ENCODE measurements at places on chromosomes 12 and 14. TPM values are rescaled to one million over a fixed set of nuclear protein-coding genes. Genes with fewer than 3 reads are reported as not detected.

DNA sequence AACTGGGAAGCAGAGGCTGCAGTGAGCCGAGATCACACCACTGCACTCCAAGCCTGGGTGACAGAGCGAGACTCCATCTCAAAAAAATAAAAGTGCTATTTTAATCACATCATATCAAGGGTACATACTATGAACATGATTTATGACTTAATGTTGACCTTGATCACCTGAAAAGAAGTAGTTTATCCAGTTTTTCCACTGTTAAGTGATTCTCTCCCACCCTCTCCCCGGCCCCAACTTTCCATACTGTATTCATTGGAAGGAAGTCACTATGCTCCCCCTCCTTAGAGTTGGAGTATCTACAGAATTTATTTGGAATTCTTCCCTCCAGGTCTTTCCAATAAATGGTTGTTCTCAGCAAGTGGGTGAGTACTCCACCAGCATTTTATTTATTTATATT is 3.0 kb upstream of the PRMT5 start:
- DNase-seq = no peak

DNA sequence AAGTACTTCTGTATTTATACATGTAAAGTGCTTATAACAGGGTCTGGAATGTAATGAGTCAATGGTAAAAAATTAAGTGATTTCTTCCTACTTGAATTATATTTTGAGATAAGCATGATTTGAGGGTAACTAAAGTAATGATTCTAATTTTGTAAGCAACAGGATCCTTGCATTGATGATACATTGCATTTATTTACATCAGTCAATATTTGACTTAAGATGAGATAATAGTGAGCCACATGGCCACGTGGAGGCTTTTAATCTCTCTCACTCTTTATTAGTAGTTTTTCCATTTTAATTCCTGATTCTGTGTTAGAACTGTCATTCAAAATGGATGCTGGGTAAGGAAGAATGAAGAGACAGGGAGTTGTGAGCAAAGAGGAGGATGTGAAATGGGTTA is 298.1 kb upstream of the PRICKLE1 start:
- no peak for DNase-seq

GRCh38 chr14:99972748-99973466 is 92.3 kb upstream of the EVL start:
- DNase-seq = no peak

DNA sequence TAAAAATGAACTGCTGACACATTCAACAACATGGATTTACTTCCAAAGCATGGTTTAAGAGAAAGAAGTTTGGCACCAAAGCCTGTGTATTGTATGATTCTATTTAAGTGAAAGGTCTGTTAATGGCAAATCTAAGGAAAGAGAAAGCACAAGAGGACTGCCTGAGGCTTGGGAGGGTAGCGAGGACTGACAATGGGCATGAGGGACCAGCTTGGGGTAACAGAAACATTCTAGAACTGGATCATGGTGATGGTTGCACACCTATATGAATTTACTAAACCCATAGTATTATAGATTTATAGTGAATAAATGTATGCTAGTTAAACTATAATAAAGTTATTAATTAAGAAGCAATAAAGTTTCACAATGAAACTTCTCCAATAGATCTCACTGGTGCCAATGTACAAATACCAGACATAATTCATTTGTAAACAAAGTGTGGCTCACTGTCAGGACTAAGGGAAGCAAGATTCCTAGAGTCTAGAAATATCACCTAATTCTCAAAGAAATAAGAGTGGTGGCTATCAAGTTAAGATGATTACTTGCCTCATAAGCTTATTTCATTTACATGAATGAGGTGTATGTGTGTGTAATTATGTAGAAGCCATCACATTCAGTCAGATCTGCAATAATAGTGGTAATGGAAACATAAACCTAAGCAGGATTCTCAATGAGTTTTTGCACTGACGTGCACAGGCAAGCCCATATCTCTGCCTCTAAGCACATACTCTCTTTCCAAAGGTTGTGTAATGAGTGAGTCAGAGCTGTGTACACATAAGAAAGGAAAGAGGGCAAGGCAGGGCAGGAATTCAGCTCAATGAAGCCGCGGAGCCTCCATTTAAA is 353.4 kb downstream of the KCNH5 start:
- DNase-seq = no peak

- DNase-seq = no peak
Measured at GRCh38 chr12:50453872-50454271, 50.9 kb upstream of the DIP2B start.

DNA sequence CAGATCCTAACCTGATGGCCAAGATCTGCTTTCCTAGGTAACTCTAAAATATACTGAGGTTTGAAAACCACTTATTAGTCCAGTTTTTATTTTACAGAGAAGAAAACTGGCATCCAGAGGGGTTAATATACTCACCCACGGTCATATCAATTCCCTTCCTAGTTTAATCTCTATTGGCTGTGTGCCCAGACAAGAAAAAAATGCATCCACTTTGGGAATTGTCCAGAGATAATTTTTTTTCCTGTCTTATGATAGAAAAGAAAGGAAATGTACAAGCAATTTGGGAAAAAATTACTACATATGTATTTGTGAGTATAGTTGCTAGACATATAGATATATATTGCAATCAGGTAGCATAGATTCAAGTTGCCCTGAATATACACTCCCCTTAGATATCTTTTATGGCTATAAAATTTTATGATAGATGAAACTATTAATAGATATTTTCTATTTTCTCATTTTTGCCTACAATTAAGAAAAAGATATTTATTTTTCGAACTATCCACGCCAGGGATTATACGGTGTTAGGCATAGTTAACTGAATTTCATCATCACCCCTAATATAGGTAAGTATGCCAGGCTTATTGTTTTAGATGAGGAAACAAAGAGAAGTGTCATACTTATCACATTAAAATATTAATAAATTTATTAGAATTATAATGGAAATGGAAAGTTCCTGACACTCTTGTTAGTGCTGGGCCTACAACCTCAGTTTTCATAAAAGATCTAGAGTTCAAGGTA is 100.5 kb upstream of the SLC38A2 start:
- DNase-seq = no peak

DNA sequence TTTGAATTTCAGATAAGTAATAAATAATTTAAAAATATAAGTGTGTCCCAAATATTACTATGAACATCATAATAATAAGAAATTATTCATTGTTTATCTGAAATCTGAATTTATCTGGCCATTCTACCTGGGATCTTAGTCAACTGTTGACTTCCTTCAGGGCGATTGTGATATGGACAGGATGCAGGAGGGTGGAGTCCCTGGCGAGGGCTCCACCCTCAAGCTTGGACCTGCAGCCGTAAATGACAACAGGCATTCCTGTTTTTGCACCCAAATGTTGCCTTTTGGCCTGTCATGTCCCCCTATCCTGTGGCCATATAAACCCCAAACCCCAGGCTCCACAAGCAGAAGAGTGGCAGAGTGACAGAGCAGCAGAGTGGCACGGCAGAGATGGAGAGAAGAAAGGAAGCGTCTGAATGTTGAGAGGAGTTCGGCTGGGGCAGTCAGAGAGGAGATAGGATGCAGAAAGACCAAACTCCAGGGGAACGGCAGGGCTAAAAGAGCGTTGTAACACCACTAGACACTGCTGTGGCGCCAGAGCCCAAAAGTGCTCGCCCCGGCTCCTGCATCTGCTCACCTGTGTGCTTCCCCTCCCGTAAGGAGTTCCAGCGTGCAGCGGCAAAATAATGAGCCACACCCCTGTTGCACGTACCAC is 39.4 kb upstream of the FUT8 start:
- no peak for DNase-seq

DNA sequence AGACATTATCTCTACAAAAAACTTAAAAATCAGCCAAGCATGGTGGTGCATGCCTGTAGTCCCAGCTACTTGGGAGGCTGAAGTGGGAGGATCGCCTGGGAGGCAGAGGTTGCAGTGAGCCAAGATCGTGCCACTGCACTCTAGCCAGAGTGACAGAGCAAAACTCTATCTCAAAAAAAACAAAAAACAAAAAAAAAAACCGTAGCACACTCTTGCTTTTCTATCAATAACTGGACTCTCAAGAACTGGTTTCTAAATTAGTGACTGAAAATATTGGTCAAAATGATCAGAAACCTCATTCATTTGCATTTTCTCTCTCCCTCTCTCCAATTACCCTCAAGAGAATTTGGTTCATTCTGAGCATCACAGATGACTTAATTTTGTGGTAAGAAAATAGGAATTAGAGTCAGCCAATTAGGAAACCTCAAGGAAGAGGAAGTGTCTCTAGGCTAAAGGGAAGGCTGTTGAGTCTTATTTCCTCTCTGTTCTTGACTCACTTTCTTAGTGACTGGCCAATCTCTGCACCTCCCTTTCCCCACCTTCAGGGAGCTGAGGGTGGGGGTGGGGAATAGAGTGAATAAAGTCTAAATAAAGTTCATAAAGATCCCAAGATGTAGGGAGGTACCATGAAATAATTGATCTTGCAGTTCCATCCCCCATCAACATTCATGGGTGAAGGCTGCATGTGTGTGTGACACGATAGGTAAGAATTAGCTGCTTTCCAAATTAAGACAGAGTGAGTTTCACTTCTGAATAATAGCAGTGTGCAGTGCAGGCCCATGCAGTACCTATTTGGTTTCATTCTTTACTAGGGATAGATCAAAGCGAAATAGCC is 6.8 kb upstream of the PSMA6 start:
- no peak for DNase-seq

DNA sequence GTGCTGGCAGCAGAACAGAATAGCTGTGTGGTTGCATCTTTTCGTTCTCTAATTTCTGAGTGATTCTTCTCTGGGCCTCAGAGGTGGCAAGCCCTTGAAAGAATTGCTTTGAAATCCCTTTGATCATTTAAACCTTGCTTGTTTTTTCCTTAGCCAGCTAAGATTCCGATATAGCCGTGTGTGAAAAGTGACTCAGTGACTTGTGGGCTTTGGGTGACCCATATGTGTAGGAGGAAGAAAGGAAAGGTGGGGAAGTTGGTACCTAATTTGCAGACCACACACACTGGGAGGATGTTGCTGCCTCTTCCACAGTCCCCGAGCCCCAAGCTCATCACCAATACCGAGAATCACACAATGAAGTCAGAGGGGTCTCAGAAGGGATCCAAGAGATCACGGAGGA is 18.8 kb downstream of the SLC24A4 start:
- DNase-seq = no peak

DNA sequence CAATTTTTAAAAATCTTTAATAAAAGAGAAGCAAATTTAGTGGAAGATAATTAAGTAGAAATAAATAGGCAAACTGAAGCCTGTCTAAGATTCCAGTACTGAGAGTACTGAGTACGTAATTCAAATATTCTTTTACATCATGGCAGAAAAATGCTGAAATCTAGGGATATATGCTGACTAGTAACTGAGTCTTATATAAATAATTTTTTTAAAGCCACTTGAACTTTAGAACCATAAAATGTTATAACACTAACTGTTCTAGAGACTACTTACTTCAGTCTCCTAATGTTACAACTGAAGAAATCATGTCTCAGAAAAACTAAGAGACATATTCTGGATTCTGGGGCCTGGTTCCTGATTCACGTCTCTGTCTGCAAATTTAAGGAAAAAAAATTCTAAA is 230.6 kb upstream of the PLEKHG7 start:
- no peak for DNase-seq

DNA sequence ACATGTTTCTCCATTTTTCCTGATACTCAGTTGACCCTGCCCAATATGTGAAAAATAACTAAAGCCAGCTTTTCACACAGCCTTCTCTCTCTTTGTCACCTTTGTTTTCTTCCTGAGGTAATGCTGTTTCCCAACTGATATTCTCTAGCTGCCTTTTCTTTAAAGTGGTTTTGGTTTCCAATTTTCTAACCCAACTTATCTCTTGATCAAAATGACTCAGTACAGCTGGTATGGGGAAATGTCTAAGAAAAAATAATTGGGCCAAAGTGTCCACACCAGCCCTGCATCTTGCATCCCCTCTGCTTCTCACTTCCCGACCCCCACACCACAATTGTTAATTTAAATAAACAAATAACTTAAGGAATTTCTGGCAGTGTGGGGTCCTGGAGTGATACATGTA is 193.8 kb downstream of the SYT1 start:
- DNase-seq = no peak

- DNase-seq = no peak
Measured at GRCh38 chr12:95291501-95291900, 73.9 kb downstream of the VEZT start.

- no peak for DNase-seq
Measured at GRCh38 chr14:40679256-40679655, 927.4 kb upstream of the LRFN5 start.

DNA sequence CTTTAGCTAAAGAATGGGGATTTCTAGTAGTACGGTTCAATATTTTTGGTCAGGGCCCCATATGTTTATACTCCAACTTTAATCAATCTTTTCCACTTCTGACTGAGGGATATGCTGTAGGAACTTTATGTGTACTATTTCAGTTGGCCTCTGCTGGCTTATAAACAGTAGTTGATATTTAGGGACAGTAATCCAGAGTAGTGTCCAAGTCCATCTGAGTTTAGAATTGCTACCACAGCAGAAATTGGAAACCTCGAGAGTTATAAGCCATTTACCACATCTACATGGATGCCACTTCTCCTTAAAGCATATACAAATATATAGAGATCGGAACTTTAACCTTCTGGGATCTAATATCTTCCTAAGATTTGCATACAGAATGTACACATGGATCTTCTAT is 11.6 kb downstream of the LPCAT3 start:
- DNase-seq = no peak

DNA sequence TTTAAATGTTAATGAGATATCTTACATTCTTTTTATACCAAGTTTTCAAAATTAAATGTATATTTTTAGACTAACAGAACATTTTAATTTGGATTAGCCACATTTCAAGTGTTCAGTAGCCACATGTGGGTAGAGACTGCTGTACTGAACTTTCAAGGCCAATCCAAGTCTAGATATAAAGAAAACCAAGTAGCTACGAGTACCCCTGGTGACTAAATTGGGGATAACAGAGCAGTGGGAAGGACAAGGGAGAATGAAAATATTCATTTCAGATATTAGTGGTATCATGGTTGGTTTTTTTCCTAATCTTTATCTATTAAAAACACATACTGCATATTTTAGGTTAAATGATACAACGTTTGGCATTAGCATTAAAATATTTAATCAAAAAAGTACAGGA is 69.4 kb upstream of the RHOJ start:
- no peak for DNase-seq

Gene PA2G4
- 219 TPM for polyA plus RNA-seq

Gene GPRC5A
- not detected for polyA plus RNA-seq

Gene ASB2
- polyA plus RNA-seq = 2.0 TPM

Gene CCDC38
- polyA plus RNA-seq = not detected

Gene ISM2
- not detected for polyA plus RNA-seq

Gene OTOGL
- not detected for polyA plus RNA-seq

Measured in naive thymus-derived CD8-positive, alpha-beta T cell (primary cell).